Fibroblast of skin of left quadriceps (primary cell): ENCODE measurements at places on chromosomes 13 and 19.

DNA sequence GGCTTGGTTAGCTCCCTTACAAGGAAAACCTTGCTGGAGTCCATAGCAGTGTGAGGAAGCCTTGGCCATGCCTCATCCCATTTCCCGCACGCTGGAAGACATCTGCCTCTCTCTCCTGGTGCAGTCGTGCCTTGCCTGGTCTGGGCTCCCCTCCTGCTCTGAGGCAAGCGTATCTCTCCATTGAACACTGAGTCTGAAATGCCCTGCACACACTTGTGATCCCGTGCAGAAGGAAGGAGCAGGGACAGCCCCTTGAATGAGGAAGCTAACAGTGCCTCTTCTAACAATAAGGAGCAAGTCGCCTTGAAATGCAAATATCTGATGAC is 407 bp upstream of the ZNF440 start:
- no peak for DNase-seq

DNA sequence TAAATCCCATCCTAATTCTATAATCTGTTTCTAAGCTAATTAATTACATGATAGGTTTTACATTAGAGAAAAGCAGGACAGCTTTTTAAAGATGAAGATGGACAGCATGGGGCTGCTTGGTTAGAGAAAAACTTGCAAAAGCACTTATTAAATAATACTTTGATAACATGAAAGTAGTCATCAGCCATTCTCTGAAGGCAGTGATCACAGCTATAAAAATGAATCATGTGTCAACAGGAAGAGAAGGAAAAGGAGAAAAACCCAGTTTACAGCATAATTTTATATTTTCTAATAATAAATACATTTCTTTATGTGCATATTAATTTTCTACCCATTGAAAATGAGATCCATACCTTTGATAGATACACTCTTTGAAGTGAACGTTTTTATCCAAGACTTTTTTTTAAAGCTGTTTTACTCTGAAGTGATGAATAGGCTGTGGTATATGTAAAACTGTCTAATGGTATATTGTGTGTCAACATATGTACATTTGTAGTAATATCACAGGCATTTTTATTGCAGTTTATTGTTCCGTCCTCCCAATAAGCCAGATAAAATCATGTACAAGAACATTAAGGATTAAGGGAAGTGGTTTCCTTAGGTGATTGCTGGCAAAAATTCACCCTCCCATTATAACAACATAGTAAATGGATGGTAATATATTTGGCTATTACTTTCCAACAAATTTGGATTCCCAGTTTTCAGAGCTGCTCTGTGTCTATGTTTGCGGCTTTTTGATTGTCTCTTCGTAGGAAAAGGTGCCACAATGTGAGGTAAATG is 1.3 kb upstream of the KLF5 start:
- no peak for DNase-seq

- no peak for DNase-seq
Observed at GRCh38 chr13:112729408-112729807, 39.6 kb downstream of the ATP11A start.

DNA sequence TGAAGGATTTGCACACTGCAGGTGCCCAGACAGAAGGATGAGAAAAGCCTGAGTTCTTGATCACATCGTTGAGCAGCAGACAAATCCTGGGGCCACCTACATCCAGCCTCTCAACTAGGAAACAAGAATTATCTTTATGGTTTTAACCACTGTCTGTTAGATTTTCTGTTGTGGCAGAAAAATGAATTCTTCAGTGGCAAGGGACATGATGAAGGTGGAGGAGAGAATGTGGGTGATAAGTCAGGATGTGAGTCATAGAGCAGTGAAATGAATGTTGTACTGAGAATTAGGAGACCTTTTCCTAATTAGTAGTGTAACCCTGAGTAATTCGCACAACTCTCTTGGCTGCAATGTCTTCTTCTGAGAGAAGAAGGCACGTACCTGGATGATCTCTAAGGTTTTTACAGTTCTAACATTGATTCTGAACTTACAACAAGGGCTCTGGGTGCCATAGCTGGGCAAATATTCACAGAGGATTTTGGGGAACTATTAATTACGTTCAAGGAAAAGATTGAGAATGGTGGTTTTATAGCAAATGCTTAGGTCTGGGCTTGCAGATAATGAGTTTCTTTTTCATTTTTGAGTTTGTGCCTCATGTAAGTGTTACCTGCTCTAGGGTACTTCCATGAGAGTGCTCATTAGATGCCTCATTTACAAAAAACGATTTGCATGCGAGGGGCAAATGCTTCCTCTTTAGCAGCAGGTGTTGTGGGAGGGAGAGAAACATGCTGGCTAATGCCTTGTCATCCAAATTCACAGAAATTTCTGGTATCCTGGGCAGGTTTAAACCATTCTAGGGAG is 111.0 kb upstream of the KL start:
- peak; percentile 14 for DNase-seq

- DNase-seq = no peak
Observed at GRCh38 chr19:37817180-37817981, 38.0 kb upstream of the ZNF573 start.

DNA sequence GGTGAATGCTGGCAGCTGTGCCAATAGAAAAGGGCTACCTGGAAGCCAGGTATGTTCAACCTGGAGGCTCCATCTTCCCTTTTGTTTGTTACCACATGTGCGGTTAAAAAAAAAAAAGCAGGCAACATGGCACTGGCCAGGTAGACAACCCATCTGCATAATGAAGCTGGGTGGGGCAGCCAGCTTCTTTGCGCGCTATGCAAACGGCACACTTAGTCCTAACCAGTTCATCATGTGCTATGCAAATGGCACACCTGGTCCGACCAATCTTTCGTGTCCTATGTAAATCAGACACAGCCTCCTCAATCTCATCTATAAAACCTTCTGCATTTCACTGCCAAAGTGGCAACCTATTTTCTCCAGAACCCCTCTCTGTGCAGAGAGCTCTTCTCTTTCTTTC is 11.3 kb upstream of the IGSF23 start:
- no peak for DNase-seq

- DNase-seq = peak; percentile 13
Observed at GRCh38 chr19:2337329-2337707, 8.8 kb downstream of the SPPL2B start.

DNA sequence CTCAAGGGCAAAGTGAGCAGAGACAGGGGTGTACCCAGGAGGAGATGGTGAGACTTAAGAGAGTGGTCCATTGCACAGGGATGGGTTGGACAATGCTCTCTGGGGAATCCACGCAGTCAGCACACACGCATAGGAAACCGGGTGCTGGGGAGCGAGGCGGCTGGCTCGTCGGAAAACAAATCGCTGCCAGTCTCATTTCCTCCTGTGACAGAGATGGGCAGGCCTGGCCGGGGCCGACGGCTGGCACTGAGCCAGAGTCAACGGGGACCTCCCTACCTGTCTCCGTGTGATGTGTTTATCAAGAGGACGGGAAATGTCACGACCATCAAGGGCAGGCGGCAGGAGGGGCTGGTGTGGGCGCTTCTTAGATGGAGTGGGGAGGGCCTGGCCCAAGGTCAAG is 27.3 kb downstream of the PTPRS start:
- no peak for DNase-seq

GRCh38 chr13:109723046-109723445 is 63.3 kb downstream of the IRS2 start:
- no peak for DNase-seq

GRCh38 chr19:33403973-33404304 is 30.4 kb downstream of the CEBPG start:
- no peak for DNase-seq

- DNase-seq = no peak
Observed at GRCh38 chr19:47699360-47699917, 13.8 kb upstream of the EHD2 start.

GRCh38 chr19:21835810-21836444 is at the start of gene ZNF43:
TSS of gene ZNF43 (minus strand) at chr19:21836182. CDS start at chr19:21836038, 144 bp downstream.
- DNase-seq = peak; percentile 92

DNA sequence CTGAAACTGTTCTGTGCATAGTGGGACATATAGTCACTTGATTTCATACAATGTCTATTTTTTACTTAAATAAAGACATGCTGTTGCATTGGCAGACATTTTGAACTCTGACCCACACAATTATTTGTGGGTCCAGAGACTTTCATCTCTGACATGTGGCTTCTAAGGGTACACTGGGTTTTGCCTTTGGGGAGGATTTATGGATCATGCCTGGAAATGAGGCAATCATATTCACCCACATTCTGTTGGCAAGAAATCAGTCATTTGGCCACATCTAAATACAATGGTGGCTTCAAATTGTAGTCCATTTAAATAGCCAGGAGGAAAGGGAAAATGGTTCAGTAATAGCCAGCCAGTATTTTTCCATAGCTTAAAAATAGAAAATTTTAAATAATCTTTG is 238.3 kb upstream of the KLF12 start:
- DNase-seq = no peak

DNA sequence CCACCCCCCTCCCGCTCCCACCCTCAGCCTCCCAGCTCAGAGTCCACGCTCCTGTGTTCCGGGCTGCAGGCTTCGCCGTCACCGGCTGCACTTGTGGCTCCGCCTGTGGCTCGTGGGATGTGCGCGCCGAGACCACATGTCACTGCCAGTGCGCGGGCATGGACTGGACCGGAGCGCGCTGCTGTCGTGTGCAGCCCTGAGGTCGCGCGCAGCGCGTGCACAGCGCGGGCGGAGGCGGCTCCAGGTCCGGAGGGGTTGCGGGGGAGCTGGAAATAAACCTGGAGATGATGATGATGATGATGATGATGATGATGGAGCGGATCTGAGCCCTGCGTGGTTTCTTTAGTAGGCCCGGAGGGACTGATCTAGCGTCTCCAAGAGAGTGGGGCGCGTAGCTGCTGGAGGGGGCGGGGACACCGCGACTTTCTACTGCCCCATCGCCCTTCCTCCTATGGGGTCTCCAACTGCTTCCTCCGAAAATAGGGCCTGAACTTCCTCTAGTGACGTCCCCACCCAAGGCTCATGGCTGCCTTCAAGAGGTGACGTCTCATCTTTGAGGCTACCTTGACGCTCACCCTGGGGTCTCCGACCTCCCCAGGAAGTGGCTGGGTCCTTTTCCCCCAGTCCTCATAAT is 1.4 kb downstream of the RETN start:
- DNase-seq = no peak

- DNase-seq = no peak
Observed at GRCh38 chr19:33639035-33639681, 17.4 kb downstream of the CHST8 start.

DNA sequence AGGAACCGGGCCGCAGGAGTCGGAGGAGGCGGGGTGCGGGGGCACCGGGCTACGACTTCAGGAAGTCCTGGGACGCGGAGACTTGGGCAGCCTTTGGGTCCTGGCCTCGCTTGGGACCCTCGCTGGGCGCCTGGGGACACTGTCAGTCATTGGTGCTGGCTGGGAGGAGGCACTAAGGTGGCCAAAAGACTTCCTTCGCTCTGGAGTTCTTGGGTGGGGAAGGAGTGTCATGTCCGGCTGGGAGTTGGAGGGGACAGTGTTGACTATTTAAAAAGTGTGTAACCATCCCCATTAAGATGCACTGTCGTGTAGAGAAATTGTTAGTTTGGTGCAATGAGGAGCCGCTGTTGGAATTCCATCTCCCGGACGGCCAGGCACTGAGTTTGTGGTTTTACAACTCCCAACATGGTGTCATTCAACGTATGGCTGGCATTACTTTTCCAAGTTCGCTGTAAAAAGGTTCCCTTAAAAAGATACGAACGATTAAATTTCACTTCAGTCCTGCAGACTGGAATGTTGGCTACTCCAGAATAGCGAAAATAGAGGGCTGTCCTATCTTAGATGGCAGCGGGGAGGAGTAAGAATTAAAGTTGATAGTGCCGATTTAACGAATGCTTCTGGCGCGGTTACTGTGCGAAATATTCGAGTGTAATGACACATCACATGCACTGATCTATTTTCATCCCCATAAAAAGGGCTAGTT is 776 bp downstream of the DNAJC3 start:
- DNase-seq = no peak

DNA sequence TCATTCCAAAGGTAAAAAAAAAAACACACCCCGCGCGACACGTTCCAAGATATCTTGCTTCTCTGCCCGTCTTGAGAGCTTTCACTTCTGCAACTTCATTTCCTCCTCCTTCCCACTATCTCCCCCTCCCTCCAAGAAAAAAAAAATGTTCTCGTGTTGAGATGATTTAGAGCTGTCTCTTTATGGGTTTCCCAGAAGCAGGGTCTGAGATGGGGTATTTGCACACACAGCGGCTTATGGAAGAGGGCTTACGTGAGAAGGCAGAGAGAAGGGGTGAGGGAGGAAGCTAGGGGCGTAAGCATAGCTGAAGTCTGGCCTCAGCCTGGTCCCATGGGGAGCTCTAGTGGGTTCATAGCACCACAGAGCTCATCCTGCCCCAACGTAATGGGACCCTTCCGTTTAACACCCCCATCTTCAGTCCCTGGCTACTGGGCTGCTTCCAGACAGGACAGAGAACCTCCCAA is 31.3 kb upstream of the USE1 start:
- peak; percentile 20 for DNase-seq

GRCh38 chr19:48681127-48681470 is 8.3 kb upstream of the NTN5 start:
- DNase-seq = no peak

- no peak for DNase-seq
Observed at GRCh38 chr19:38274739-38275138, 10.4 kb downstream of the SPINT2 start.

GRCh38 chr19:16106121-16106520 is 5.6 kb upstream of the RAB8A start:
- DNase-seq = no peak

- no peak for DNase-seq
Observed at GRCh38 chr13:103018556-103018955, 47.7 kb downstream of the SLC10A2 start.

DNA sequence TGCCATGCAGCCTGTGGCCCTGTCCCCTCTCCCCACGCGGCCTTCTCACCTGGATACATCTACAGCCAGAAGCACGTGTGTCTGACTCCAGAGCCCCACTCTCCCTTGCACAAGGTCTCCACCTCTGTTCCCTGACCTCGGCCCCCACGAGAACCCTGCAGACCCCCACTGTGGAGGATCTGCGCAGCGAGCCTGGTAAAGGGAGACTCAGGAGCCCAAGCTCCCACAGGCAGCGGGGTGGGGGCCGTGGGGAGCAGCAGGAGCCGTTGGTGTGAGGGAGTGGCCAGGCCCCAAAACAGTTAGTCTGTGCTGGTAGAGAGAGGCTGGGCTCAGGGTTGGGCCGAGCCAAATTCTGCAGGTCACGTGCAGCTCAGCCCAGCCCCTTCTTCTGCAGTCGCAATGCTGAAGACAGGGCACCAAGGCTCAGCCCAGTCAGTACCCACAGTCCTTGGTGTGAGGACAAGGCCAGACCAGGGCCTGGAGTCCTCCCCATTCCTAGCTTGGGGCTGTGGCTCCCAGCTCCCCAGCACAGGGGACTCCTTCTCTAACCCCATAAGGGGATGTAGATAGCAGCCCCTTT is 28.7 kb upstream of the SLC7A10 start:
- DNase-seq = no peak
